ENCODE measurements at places on chromosomes 1 and 21.

DNA sequence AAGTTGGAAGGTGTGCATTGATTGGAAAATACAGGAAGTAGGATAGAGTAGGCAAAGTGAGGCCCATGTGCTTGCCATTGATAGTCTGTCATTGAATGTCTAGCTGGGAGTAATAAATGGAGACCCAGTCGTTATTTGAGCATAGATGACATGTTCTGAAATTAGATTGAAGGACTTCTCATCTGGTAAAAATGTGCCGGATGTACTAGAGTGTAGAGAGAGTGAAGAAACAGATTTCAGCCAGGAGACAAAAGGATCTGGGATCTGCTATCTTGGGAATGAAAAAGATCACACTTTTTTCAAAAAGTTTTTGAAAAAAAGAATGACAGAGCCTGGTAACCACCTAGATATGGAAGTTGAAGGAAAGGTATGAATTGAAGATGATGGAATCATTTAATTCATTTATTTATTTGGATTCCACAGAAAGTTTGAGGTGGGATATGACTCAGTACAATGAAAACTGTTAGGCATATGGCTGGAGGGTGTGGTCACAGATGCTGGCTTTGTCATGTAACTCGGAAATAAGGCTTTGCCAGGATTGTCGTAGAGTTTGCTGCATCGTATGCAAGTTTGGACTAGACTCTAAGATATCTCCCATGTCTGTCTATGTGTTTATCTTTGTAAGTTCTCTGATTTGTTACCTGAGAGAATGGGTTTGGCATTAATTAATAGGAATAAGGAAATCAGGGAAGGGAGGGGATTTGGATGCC is 137.1 kb downstream of the PBX1 start:
- no peak for DNase-seq

DNA sequence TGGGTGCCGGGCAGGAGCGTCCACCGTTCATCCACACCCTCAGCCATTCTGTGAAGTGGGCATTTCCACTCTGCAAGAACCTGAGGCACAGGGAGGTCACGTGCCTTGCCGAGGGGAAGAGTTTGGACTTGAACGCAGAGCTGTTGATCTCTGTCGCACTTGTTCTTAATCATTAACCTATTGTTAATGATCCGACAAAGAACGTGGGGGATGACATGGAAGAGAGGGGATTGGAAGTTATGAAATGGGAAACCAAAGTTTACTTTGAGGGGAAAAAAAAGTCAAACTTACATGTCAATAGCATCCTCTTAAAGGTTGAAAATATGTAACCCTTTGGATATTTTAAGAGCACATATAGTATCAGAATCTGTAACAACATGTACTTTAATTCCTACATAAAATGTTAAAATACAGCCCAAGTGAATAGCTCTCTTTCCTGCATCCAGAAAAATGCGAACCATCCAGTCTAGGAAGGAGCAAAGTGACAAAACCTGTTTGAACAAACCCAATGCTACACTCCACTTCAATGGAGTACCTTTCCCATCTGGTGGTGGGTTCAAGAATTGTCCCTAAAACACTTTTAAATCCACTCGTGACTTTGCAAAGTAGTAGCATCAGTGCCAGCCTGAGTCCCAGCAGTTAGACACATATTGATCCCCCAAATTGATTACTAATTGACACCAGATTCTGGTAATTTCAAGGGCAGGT is 75.5 kb downstream of the SETD4 start:
- no peak for DNase-seq

- DNase-seq: peak; percentile 60
These were observed 13.9 kb downstream of the DDX20 start for GRCh38 chr1:111769517-111770146.

DNA sequence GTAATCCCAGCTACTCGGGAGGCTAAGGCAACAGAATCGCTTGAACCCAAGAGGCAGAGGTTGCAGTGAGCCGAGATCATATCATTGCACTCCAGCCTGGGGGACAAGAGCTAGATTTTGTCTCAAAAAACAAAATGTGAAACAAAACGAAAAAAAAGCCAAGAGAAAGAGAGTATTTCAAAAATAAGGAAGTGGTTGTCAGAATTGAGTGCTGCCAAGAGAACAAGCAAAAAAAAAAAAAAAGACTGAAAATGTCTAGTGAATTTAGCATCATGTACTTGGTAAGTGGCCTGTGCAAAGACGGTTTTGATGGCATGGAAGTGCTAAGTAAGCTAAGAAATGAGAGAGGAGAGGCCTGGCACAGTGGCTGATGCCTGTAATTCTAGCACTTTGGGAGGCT is 14.3 kb downstream of the KPNA6 start:
- no peak for DNase-seq

DNA sequence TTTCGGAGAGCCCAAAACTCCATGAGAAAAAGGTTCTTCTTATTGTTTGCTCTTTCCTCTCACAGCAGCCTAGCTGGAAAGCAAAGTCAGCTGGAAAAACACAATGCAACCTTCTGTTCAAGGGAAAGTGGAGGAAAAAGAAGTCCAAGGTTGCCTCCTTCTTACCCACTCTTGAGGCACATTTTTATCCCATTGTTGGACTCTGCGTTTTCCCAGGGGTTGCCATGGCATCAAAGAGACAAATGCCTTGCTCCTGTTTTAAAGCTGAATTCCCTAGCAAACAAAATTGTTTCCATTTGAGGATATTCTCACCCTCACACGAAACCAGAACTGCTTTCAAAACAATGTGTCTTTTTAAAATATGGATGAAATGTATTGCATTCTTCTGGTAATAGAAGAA is 45.1 kb upstream of the PALMD start:
- DNase-seq: no peak

DNA sequence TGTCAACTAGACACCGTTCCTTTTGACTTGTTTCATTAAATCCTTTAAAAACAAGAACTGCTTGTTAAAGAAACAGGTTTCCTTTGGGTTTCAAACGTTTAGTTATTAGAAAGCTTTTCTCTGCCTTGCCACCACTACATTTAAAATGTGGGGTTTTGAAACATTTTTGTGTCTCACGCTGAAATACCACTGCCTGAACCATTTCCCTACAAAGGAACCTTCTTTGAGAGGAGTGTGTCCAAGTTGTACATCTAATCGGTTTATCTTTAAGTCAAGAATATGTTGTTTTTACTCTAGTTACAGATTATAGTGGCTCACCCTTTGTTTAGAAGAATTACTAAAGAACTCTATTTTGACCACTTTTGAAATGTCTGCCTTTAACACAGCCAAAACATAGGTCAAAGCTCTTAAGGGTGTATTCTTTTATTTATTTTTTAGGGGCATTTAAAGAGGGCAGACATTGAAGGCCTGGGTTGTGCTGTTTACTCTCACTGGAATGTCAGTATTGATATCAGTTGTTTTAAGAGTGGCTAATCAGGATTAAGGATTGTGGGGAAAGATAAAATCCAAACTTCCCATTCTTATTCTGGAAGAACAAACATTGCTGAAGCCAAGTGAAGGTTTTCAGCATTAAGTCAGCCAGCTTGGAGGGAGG is 143.4 kb downstream of the GALNT2 start:
- DNase-seq: no peak

DNA sequence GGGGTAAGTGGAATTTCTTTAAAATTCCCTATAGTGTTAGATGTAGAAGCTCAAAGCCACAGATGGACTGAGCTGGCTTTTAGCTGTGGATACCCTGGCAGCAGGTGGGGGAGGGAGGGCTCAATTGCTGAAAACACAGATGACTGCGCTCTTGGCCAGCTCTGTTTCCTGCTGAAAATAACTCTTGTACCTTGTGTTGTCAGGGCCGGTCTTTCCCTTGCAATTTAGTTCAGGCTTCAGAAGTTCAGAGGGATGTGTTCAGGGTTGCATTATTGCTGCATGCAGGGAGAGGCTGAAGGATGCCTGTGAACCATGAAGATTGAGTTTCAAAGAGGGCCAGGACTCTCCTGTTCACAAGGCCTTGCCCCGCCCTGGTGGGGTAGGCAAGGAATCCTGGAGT is 58.1 kb upstream of the GCLM start:
- no peak for DNase-seq

DNA sequence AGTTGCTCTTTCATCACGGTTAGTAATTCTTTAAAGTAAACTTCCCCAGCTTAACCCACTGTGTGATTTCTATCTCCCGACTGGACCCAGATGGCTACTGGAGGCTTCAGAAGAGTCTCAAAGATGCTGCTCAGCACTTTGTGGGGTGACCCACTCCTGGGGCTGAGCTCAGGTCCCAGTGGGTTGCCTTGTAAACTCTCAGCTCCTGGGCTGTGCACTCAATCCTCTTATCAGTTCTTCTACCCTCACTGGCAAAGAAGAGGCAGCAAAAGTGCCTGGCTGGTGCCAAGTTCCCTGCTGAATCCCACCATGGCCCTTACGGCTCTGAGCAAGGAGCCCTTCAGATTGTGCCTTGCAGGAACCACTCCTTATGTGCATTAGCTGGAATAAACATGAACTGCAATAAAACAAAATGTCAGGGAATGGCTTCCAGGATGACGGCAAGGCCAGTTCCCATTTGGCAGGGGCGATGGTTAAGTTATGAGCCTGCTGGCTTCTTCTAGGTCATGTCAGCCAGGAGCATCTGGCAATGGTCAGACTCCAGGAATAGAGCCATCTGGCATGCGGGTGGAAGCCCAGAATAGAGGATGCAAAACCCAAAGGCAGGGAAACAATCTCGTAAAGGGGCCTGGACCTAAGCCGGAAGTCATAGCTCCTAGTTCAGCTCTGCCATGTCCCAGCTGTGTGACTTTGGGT is 6.8 kb downstream of the MYOC start:
- no peak for DNase-seq

DNA sequence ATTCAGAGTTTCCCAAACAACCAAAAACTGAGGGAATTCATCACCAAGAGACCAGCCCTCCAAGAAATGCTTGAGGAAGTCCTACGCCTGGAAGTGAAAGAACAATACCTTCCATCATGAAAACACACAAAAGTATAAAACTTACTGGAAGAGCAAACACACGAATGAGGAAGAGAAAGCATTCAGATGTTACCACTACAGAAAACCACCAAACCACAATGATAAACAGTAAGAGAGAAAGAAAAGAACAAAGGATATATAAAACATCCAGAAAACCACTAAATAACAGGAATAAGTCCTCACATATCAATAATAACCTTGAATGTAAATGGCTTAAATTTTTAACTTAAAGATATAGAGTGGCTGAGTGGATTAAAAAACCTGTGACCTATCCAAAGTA is 58.5 kb upstream of the BCL10 start:
- no peak for DNase-seq

DNA sequence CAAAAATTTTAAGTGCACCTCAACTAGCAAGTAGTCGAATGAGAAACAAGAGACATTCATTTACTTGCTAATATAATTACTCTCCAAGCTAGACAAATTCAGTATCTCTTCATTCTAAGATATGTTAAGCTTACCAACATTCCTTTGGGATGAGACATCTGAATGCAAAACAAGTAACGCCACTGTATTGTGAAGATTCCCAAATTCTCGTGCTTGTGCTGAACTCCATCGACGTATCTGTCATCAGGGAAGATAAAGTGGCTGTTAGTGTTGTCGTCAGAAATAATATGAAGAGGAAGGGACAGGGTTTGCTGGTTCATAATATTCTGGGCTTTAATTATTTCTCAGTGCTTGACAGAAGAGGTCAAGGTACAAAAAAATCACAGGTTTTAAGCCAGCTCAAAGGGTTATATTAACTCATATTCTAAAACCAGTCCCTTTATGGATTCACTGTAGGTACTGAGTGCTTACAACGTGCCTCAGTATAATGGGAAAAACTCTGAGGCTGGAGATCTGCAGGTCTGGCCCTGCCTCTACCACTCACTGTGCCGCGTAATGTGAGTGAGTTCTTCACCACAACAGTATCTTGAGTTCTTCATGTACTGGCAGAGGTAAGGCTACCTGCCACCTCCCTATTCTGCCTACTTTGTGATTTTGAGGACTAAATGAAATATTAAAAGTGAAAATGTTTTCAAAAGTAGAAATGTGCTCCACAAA is 42.0 kb downstream of the PCSK9 start:
- peak; percentile 7 for DNase-seq

Data from NCI-H460 (cell line).